Progenitor cell of endocrine pancreas (in vitro differentiated cells): ENCODE measurements at places on chromosomes 12 and 14. TPM values are rescaled to one million over a fixed set of nuclear protein-coding genes. Genes with fewer than 3 reads are reported as not detected.

DNA sequence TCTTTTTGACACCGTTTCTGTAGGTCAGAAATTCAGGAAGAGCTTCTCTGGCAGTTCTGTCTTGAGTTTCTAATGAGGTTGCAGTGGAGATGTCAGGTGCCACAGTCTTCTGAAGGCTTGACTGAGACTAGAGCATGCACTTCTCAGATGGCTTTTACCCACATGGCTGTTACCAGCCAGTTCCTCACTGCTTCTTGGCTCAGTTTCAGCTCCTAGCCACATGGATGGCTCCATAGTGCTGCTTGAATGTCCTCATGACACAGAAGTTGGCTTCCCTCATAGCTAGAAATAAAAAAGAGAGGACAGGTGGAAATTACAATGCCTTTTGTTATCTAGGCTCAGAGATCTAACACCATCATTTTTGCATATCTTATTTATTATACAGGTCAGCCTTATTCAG is 38.1 kb upstream of the SLC2A13 start:
- H3K27me3 ChIP-seq = no peaks in the 10 kb centered on the region
- H3K36me3 ChIP-seq = no peaks in the 10 kb centered on the region
- no peak overlapping the region for H3K4me3 ChIP-seq
- H3K4me1 ChIP-seq = no peaks in the 10 kb centered on the region
- no peak overlapping the region for H3K27ac ChIP-seq

DNA sequence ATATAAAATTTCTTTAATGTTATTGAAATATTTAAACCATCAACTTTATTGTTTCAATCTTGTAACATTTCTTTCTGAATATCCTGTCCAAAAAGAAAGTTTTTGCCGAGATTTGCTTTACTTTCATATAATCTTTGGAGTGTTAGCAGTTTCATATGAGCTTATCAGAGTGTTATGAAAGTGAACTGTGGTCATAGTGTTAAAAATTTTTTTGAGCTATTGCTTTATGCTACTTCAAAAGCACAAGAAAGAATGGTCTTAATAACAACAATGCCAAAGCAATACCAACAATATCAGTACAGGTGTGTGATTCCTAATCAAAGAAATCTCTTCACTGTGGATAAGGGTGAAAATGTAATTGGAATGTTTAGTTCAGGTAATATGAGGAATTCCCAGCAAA is 1994.9 kb upstream of the FLRT2 start:
- H3K4me3 ChIP-seq = no peak overlapping the region
- H3K4me1 ChIP-seq = peaks cover 8% of the 10 kb centered on the region
- no peaks in the 10 kb centered on the region for H3K27me3 ChIP-seq
- H3K27ac ChIP-seq = no peak overlapping the region
- H3K36me3 ChIP-seq = no peaks in the 10 kb centered on the region

DNA sequence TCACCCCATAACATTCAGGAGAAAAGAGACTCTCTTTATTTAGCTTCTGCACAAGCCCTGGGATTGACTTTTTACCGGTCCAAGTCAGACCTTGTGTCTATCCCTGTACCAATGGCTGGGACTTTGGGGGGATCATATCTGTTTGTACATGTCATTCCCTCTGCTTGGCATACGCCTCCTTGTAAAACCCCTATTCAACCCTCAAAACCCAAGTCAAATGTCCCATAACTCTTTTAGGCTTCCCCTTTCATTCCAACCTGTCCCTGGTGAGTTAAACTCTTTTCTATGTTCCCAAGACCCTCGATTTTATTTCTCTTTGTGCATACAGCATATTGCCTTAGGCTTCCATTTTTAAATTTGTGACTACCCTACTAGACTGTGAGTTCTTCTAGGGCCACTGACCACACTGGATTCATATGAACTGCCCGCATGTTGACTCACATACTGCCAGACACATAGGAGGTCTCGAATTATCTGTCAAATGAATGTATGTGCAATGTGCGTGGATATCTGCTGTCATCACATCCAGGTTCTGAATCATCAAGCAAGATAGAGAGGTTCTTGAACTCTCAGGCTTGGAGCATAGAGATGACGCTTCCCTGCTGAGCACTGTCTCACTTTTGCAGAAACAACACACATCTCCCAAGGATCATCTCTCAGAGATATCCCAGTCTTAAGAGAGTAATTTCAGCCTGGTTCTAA is 548.6 kb upstream of the TBX3 start:
- DNase-seq = no peak
- no peaks in the 10 kb centered on the region for H3K36me3 ChIP-seq
- peaks cover 18% of the 10 kb centered on the region for H3K27me3 ChIP-seq
- H3K27ac ChIP-seq = no peak overlapping the region
- H3K4me3 ChIP-seq = no peak overlapping the region
- no peaks in the 10 kb centered on the region for H3K4me1 ChIP-seq

Gene CEP83
- 36.5 and 38.6 TPM in 2 replicates for total RNA-seq

Gene RHOJ
- 1.8 and 1.9 TPM in 2 replicates for total RNA-seq

Gene MAP1LC3B2
- total RNA-seq = 0.84 and 0.86 TPM in 2 replicates

DNA sequence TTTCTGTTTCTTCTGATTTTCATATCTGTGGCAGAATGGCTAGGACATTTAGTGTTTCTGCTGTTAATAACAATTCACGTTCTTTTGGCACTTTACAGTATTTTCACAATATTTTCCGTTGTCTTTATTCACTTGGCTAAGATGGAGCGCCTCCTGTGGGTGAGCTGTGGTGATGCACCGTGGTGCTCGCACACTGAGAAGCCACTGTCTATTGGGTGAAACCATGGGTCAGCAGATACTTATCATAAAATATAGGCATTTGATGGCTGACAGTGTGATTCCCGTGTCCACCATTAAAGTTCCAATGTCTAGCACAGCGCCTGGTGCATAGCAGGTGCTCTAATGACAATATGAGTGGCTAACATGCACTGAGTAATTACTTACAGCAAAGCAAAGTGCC is 141.8 kb downstream of the VRK1 start:
- DNase-seq = no peak
- H3K27me3 ChIP-seq = no peaks in the 10 kb centered on the region
- no peak overlapping the region for H3K27ac ChIP-seq
- peaks cover 8% of the 10 kb centered on the region for H3K4me1 ChIP-seq

Gene TMEM30B
- total RNA-seq = 28.1 and 29.4 TPM in 2 replicates

DNA sequence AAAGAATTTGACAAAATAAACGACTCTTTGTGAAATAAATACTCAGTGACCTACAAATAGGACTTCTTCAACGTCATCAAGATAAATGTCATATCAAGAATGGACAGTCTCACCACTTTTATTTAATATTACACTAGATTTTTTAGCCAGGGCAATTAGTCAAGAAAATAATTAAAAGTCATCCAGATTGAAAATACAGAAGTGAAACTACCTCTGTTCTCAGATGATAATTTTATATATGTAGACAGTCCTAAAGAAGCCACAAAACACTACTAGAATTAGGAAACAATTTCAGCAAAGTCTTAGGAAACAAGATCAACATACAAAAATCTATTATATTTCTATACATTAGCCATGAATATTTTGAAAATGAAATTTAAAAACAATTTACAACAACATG is 689.6 kb upstream of the SEL1L start:
- no peaks in the 10 kb centered on the region for H3K36me3 ChIP-seq
- DNase-seq = no peak
- no peak overlapping the region for H3K27ac ChIP-seq

DNA sequence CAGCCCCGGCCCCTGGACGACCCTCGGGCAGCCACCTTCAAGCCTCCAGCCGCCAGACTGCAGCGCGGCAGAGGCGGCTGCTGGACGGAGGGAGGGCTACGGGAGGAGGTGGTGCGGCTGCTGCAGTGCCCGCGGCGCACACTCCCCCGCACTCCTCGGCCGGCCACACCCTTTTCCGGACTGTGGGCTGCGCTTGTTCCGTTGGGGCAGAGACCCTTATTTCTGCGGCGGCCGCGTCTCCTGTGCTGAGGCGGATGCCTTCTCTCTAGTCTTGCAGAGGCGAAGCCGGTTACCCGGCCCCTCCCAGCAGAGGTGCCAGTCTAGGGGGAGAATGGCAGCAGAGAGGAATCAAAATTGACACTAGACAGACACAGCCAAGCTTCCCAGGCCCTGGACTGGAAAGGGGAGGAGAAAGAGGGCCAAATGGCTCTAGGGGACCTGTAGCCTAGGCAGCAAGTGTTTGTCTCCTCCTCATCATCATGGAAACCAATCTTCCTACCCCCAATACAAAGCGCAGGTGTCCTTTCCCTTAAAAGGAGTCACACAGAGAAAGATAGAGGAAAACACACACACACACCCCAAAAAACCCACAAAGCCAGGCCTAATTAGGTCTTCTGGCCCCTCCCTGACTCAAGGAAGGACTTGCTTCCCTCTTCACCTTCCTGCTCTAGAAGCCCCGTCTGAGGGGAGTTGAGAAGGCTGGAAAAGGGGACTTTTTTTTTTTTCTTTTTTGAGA is 1.3 kb downstream of the ESYT1 start:
- peaks cover 32% of the 10 kb centered on the region for H3K4me1 ChIP-seq
- peak; percentile 46 for DNase-seq
- H3K36me3 ChIP-seq = peaks cover 24% of the 10 kb centered on the region

GRCh38 chr12:57153415-57153997 is 6.1 kb upstream of the LRP1-AS start:
- peaks cover 22% of the 10 kb centered on the region for H3K36me3 ChIP-seq
- H3K27me3 ChIP-seq = no peaks in the 10 kb centered on the region
- no peak overlapping the region for H3K4me3 ChIP-seq
- DNase-seq = no peak

DNA sequence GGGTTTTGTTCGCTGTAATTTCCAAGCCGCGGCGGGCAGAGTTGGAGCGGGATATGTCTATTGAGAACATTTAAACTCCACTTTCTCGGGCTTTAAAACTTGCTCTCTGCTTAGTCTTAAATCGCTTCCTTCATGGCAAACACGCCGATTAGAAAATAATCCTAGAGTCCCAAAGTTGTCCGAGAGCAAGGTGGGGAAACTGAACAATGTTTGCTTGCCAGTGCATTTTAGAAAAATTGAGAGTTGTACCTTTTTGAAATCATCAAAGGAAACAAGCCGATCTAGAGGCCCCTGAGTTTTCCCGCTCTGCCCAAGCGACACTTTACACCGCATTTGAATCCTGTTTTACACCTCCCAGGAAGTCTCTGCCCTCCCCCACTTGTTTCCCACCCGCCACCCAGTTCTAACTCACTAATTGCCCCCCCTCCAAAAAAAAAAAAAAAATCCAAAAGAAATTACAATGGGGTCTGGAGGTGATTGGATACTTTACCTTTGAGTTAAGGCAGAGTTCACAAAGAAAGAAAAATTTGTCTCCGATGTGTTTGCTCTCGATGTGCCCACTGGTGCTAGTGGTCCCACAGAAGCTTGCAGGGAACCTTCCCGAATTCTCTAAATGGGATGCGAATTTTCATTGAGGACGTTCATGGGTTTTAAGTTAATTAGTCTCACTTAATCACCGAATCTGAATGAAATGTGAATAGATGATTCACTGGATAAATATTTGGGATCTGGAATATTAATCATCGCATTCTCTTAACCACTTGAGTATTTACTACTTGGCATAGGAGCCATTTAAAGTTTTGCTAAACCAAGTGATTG is 2.3 kb downstream of the HMGA2 start:
- peak overlapping the region; percentile 95 for H3K27ac ChIP-seq
- no peaks in the 10 kb centered on the region for H3K27me3 ChIP-seq

GRCh38 chr12:116673681-116674111 is 64.2 kb downstream of the SPRING1 start:
- DNase-seq = no peak
- peaks cover 3% of the 10 kb centered on the region for H3K27me3 ChIP-seq
- no peak overlapping the region for H3K27ac ChIP-seq
- H3K4me3 ChIP-seq = no peak overlapping the region
- no peaks in the 10 kb centered on the region for H3K36me3 ChIP-seq
- H3K4me1 ChIP-seq = peaks cover 7% of the 10 kb centered on the region

Gene LRFN5
- 0.46 and 0.87 TPM in 2 replicates for total RNA-seq

Gene TRIAP1
- total RNA-seq = 32.4 and 33.5 TPM in 2 replicates

Gene CLEC1A
- total RNA-seq = not detected in 2 replicates

Gene FCF1
- 48.8 and 51.3 TPM in 2 replicates for total RNA-seq

Gene BATF
- 0.55 TPM in 1 of 2 replicates, not detected in the other for total RNA-seq

Gene OTOGL
- 0.11 and 0.31 TPM in 2 replicates for total RNA-seq

DNA sequence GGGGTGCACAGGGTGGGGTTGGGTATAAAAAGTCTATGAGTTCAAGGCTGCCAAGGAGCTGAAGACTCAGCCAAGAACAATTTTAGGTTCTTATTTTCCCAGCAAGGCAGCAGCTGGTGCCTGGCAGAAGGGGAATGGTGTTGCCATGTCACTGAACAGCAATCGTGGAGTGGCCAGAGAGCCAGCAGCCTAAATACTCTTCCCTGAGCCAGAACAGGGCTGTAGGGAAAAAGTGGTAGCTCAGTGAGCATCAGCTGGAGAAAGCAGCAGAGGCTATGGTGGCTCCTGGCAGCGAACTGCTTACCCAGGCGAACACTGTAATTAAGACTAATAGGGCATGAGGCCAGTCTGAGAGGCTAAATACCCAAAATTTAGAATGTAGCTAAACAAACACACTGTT is 334.9 kb downstream of the RMST start:
- no peaks in the 10 kb centered on the region for H3K36me3 ChIP-seq
- no peaks in the 10 kb centered on the region for H3K4me1 ChIP-seq
- no peak for DNase-seq
- no peak overlapping the region for H3K4me3 ChIP-seq
- H3K27ac ChIP-seq = no peak overlapping the region

Gene SVOP
- 1.7 and 2.1 TPM in 2 replicates for total RNA-seq

- peak; percentile 13 for DNase-seq
- no peaks in the 10 kb centered on the region for H3K27me3 ChIP-seq
- H3K4me3 ChIP-seq = no peak overlapping the region
- H3K36me3 ChIP-seq = no peaks in the 10 kb centered on the region
- H3K27ac ChIP-seq = no peak overlapping the region
- no peaks in the 10 kb centered on the region for H3K4me1 ChIP-seq
Observed at GRCh38 chr14:26444822-26445221, 153.0 kb downstream of the NOVA1 start.

- H3K27ac ChIP-seq = peak overlapping the region; percentile 45
- H3K4me3 ChIP-seq = no peak overlapping the region
- no peak for DNase-seq
- H3K4me1 ChIP-seq = peaks cover 42% of the 10 kb centered on the region
Observed at GRCh38 chr14:85616386-85616885, 86.5 kb downstream of the FLRT2 start.

- DNase-seq = no peak
- H3K36me3 ChIP-seq = no peaks in the 10 kb centered on the region
- peaks cover 4% of the 10 kb centered on the region for H3K4me1 ChIP-seq
- no peak overlapping the region for H3K27ac ChIP-seq
Observed at GRCh38 chr14:81337073-81337472, 63.1 kb downstream of the STON2 start.

DNA sequence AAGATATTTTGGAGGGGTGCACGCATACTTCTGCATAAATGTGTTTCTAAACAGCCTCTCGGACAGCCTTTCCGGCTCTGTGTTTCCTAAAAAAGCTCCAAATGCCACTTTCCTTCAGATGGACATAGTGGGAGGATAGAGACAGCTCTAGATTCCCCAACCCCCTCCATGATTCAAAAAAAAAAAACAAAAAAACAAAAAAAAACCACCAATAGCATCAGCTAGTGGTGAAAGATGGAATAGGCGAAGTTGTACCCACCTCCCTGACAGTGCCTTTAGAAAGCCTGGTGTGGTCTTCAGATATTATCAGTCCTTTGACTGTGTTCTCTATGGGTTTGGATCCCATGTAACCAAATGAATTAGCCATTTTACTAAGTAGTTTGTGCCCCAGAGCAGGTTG is 94.1 kb downstream of the PHETA1 start:
- no peak overlapping the region for H3K27ac ChIP-seq
- H3K4me3 ChIP-seq = no peak overlapping the region
- no peak for DNase-seq
- H3K36me3 ChIP-seq = peaks cover 34% of the 10 kb centered on the region
- peaks cover 2% of the 10 kb centered on the region for H3K4me1 ChIP-seq
